NCI-H510A (cell line): ENCODE measurements at places on chromosomes 4 and X.
A peak's percentile ranks its signal among the peaks of the same experiment; 100 is the strongest.

- DNase-seq = no peak
These were observed 22.8 kb upstream of the FGF2 start for GRCh38 chr4:122803788-122804208.

- DNase-seq = no peak
These were observed 408.7 kb upstream of the FAM241A start for GRCh38 chr4:111736516-111736915.

GRCh38 chr4:184472614-184473498, 1.5 kb downstream of the IRF2 start:
- DNase-seq = peak; percentile 50

DNA sequence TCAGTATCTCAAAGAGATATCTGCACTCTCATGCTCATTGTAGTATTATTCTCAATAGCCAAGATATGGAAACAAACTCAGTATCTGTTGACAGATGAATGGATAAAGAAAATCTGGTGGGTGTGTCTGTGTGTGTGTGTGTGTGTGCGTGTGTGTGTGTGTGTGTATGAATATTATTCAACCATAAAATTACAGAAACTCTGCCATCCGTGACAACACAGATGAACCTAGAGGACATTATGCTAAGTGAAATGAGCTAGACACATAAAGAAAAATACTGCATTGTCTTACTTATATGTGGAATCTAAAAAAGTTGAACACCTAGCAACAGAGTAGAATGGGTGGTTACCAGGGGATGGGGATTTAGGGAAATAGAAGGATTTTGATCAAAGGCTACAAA, 13.2 kb downstream of the XKRX start:
- DNase-seq = no peak

- no peak for DNase-seq
These were observed 840 bp downstream of the ZNF711 start for GRCh38 chrX:85244450-85245211.

GRCh38 chr4:21205821-21206531, 505.7 kb downstream of the PACRGL start:
- DNase-seq = no peak

DNA sequence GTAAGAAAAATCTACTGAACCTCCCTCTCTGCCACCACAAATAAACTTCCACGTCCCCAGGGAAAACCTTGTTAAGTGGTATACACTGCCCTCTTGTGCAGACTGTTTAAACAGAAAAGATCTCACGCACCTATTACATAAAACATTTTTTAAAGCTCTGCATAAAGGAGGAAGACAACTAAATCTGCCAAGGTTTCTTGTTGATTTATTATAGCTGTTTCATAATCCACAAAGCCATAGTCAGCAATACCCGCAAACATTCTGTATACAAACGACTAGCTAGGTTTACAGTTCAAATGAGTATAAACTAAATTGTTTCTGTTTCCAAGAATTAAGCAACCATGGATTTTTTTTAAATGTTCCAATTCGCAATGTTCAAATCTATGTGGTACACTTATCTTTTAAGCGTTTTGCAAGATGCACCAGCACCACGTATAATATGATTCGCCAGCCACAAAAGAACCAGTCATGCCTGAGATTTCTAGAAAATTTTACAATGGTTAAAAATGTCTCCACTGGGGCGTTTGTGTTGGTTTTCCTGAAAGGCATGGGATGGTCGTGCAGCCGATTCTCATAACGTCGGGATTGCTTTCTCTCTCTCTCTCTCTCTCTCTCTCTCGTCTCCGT, 164.6 kb downstream of the PRKX start:
- peak; percentile 3 for DNase-seq

- DNase-seq = no peak
These were observed 84.8 kb downstream of the AFAP1 start for GRCh38 chr4:7854697-7855370.

DNA sequence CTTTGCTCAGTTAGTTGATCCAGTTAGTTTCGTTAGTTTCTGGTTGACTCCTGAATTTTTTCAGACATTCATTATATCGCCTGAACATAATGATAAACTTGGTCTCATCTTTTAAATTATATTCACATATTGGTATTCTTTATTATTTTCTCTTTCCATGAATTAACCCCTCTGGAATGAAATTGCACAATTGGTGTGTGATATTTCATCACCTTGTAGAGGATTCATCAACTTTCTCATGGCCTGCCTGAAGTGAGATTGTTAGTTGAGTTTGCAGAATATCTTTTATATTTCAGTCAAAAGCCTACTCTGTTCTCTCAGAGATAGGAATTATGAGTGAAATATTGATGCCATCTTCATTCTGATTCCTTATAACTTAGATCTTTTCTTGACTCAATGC, 1160.6 kb upstream of the AGA start:
- DNase-seq = no peak

DNA sequence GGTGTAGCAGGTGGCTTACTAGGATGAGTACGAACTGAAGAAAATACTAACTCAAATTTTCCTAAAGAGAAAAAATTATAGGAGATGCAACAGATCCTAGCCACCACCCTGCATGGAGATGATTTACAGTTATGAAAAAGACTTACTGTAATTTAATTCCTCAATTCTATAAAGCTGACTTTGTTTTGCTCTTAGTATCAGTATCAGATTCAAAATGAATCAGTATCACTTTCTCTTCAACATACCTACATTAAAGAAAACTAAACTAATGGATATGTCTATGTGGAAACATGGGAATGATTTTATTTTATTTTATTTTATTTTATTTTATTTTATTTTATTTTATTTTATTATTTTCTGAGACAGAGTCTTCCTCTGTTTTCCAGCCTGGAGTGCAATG, 525.8 kb downstream of the NLGN4X start:
- DNase-seq = no peak

- no peak for DNase-seq
These were observed 614.8 kb upstream of the TECRL start for GRCh38 chr4:65023883-65024670.

GRCh38 chr4:153433754-153434105, 32.4 kb upstream of the TMEM131L start:
- no peak for DNase-seq

- DNase-seq = no peak
These were observed 964.4 kb downstream of the RPA4 start for GRCh38 chrX:97847885-97848679.

DNA sequence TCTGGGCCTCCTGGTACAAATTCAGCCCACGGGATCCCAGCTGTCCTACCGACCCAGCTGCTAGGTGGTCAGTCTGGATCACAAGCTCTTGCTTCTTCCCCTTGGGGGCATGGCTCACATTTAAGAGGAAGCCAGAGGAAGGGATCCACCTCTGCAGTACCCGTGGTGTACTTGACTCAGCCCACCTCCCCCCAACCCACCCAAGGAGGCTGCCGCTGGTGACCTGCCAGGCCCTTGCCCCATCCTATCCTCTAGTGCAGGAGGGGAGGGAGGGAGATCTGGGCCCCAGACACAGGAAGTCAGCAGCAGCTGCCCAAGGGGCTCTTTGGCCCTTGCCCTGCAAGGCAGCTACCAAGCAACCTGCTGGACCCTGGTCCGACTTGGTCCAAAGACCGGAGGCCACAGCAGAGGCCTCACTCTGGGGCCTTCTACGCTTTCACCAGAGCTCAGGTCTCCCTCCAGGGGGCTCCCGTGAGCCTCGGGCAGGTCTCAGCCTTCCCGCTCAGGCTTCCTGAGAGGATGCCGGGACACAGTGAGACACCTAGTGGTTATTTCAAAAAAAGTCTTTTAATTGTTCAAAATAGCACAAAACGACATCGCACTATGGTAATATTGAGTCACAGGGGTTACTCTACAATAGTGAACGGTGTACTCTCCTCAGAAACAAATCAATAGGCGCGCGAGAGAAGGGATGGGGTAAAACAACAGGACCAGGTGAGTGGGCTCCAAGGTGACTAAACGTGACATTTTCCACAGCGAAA, 2.7 kb upstream of the RENBP start:
- DNase-seq = peak; percentile 53

GRCh38 chrX:1595711-1596060, 4.3 kb downstream of the AKAP17A start:
- no peak for DNase-seq

DNA sequence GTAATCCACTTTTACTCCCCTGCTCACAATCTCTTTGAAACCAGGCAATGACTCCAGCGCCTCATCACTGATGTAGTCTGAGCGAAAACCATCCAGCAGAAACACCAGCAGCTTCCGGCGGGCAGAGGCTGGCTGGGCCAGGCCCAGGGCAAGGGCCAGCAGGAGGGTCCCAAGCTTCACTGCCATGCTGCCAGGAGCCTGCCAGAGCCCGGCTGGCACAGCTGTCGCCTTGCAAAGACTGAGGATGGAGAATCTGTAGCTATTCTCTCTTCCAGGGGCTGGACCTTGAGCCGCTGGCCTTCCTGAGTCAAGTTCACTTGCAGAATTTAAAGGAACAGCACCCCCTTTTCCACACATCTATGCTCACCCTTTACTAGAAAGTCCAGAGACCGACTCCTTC, at the start of gene ENPP6:
ENPP6 (minus strand) TSS at position 240 of the 400 bp plus-strand sequence; CDS start at position 186, 54 bp downstream.
- no peak for DNase-seq

DNA sequence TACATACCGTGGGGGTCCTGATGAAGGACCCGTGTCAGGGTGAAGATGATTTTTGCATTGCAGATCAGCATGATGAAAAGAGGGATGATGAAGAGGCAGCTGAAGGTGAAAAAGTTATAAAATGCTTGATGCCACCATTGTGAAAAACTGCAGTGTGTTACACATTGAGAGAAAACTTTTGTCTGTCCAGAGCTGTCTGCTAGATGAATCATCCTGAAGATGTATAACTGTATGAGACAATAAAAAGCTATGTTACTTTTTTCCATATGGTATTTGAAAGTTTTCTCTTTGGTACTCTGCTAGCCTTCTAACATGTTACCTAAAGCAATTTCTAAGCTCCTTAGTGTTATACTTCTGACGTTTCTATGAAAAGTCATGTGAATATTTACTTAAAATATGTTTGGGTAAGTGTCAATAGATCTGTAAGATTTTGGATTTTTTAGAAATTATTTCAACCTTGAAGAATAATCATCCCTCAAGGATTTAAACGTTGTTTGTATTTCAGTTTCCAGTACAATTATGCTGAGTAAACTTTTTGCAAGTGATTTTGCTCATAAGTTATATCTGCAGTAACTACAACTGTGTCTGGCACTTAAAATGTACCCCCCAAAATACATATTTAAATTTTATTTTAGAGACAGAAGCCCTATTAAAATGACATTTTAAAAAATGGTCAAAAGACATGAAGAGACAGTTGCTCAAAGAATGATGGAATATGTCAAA, 9.5 kb downstream of the GNRHR start:
- DNase-seq = no peak

- no peak for DNase-seq
These were observed 114.4 kb downstream of the AASDH start for GRCh38 chr4:56272927-56273326.

- DNase-seq = no peak
These were observed 31.9 kb upstream of the UGT2B7 start for GRCh38 chr4:69064391-69064790.

- DNase-seq = peak; percentile 54
These were observed 36.4 kb upstream of the MAN2B2 start for GRCh38 chr4:6538575-6538974.

- no peak for DNase-seq
These were observed 105.3 kb downstream of the DTHD1 start for GRCh38 chr4:36386691-36387090.

DNA sequence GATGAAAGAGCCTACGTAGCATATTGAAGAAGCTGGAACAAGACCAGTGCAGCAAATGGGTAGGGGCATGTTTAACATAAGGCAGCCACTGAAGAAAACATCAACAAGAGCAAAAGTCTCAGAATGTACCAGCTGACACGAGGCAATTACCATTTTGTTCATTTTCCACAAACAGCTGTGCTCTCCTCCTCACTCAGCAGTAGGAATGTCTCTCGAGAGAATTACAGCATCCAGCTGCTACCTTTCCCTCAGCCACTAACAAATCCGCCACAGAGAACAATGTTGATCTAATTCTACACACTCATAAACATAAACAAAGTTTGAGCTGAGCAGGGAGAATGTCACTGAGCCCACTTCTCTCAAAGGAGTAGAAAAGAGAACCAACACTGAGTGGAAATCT, 68.0 kb downstream of the OPHN1 start:
- no peak for DNase-seq

DNA sequence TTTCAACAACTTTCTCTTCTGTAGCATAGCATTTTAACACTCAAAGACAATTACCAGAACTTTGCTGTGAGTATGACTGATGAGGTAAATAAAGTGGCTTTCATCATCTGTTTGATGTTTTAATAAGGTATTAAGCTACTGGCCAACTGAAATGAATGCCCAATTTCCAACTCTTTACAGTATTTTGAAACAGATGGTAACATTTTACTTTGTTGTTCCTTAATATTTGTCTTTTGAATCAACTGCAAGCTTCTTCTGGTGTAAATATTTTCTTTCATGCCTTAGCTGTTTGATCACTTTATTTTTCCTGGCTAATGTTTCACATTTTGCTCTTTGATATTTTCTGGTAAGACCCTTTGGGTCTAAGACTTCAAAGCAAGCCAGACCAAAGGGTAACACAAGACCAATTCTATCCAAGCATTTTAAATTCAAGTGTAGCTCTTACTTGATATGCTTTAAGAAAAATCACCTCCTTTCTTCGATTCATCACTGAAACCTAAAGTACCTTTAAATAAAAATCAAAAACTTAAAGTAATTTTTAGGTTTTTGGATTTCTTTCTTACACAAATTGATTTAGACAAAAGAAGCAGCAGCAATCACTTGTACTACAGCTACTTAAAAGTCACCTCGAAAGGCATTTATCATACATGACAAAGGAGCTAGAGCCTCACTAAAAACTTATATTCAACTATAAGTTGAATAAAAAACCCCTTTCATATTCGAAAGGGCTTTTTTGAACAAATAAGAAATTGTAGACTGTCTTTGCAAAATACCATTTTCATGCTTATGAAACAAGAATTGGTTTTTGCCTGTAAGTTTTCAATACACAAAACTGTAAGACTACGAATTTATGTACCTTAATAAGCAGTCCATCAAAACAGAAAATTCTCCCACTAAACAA, 57.6 kb downstream of the TBCK start:
- no peak for DNase-seq

DNA sequence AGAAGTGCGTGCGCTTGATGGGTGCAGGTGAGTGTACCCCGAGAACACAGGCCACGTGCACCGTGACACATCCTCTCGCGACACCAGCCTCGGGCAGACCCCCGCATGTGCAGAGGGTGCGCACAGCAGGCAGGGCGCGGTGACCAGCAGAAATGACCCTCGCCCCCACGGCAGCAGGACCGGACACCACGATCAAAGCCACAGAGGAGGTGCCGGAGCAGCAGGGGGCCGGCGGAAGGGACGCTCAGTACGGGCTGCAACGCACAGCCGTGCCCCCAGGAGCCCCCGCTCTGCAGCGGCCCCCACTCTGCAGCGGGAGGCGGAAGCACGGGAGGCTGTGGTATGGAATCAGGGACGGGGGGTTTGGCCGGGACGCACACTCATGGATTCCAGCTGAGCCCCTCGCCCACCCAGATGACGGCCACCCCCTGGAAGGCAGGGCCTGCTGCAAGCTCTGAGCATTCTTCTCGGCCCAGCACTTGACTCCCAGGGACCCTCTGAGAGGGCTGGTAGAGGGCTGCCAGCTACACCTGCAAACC, 17.1 kb downstream of the PPP2R3B start:
- no peak for DNase-seq
